Right lobe of liver (tissue), 6 donors: ENCODE measurements at places on chromosomes 7 and 10.

DNA sequence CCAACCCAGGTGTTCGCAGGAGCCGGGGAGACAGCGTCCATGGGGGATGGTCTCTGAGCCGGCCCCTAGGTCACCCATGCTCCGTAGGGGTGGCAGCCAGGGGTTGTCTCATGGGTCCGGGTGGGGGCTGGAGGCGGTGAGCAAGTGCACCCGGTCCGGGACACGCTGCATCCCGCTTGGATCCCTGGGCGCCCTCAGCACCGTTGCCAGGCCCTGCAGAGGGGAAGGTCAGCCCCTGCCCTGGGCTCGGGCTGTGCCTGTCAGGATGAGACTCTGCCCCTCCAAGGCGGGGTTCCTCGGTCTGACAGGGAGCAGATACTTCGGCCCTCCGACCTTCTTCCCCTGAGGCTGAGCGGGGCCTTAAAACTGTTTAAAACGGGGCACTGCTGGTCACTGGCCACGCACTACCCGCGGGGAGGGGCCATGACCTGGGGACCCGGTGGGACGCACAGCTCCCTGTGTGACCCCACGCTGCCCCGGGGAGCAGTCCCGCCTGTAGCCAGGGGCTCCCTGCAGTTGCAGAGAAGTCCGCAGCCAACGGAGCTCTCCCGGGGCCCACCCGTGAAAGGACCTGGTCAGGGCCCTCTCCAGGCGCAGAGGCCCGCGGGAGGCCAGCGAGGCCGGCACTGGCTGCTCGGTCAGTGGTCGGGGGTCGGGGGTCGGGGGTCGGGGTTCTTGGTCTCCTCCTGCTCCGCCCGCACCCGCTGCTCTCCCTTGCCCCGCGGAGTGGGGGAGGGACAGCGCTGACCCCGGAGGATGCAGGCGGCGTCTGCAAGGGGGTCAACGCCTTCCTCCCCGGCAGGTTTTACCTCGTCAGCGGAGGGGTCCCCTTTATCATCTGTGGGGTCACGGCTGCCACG, 33.4 kb upstream of the KNDC1 start:
- H3K27me3 ChIP-seq, result no peaks in the 10 kb centered on the region
- no peak overlapping the region for H3K27ac ChIP-seq
- H3K4me3 ChIP-seq, result no peak overlapping the region
- no peaks in the 10 kb centered on the region for H3K4me1 ChIP-seq
- no peaks in the 10 kb centered on the region for H3K36me3 ChIP-seq

- H3K27me3 ChIP-seq, result no peaks in the 10 kb centered on the region
- DNase-seq, result no peak
- peak overlapping the region; percentile 54 for H3K27ac ChIP-seq
- H3K4me3 ChIP-seq, result peak overlapping the region; percentile 30
- no peaks in the 10 kb centered on the region for H3K36me3 ChIP-seq
- peaks cover 5% of the 10 kb centered on the region for H3K4me1 ChIP-seq
Observed at GRCh38 chr7:92717993-92718716, 118.2 kb downstream of the CDK6 start.

GRCh38 chr7:159157714-159158113, 13.0 kb upstream of the VIPR2 start:
- H3K36me3 ChIP-seq, result no peaks in the 10 kb centered on the region

- H3K36me3 ChIP-seq, result no peaks in the 10 kb centered on the region
- no peak overlapping the region for H3K27ac ChIP-seq
- no peak overlapping the region for H3K4me3 ChIP-seq
Observed at GRCh38 chr7:43625980-43626379, 43.1 kb downstream of the STK17A start.

GRCh38 chr10:125409756-125410155, 249.4 kb upstream of the CTBP2 start:
- H3K4me1 ChIP-seq, result no peaks in the 10 kb centered on the region
- DNase-seq, result no peak
- no peaks in the 10 kb centered on the region for H3K36me3 ChIP-seq
- H3K27ac ChIP-seq, result no peak overlapping the region
- H3K27me3 ChIP-seq, result no peaks in the 10 kb centered on the region
- no peak overlapping the region for H3K4me3 ChIP-seq

GRCh38 chr7:29127527-29127926, 18.8 kb downstream of the CPVL start:
- no peaks in the 10 kb centered on the region for H3K27me3 ChIP-seq
- no peak overlapping the region for H3K27ac ChIP-seq
- H3K4me1 ChIP-seq, result no peaks in the 10 kb centered on the region

- DNase-seq, result no peak
- peaks cover 28% of the 10 kb centered on the region for H3K4me1 ChIP-seq
- H3K27ac ChIP-seq, result no peak overlapping the region
- H3K4me3 ChIP-seq, result no peak overlapping the region
- H3K36me3 ChIP-seq, result no peaks in the 10 kb centered on the region
Observed at GRCh38 chr10:5694573-5694972, 9.9 kb downstream of the TASOR2 start.

- no peak for DNase-seq
- no peaks in the 10 kb centered on the region for H3K36me3 ChIP-seq
- H3K27ac ChIP-seq, result no peak overlapping the region
Observed at GRCh38 chr7:25595996-25596395, 367.7 kb upstream of the NPVF start.

GRCh38 chr7:70208236-70209063, 610.2 kb downstream of the AUTS2 start:
- no peak overlapping the region for H3K27ac ChIP-seq
- no peaks in the 10 kb centered on the region for H3K4me1 ChIP-seq
- H3K36me3 ChIP-seq, result no peaks in the 10 kb centered on the region
- no peak for DNase-seq

DNA sequence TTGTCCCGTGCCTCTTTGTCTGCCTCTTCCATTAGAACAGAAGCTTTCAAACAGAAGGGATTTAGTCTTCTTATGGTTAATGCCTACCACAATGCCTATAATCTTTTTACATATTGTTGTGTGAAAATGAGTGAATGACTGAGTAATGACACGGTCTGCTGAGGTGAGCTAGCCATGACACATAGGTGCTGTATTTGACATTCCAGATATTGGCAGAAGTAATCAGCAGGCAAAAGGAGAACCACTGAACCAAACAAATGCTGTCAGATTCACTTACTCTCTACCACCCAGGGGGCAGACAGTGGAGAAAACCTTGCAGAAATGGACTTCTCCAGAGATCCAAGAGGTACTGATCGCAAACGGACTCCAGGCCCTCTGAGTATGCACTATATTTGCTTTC, 377.2 kb upstream of the VWC2 start:
- H3K36me3 ChIP-seq, result no peaks in the 10 kb centered on the region
- H3K4me1 ChIP-seq, result no peaks in the 10 kb centered on the region
- no peak for DNase-seq
- no peak overlapping the region for H3K27ac ChIP-seq
